ENCODE measurements at places on chromosomes 7 and 10.

GRCh38 chr7:22111661-22112060 lies 166.0 kb upstream of the CDCA7L start:
- no peak for DNase-seq

DNA sequence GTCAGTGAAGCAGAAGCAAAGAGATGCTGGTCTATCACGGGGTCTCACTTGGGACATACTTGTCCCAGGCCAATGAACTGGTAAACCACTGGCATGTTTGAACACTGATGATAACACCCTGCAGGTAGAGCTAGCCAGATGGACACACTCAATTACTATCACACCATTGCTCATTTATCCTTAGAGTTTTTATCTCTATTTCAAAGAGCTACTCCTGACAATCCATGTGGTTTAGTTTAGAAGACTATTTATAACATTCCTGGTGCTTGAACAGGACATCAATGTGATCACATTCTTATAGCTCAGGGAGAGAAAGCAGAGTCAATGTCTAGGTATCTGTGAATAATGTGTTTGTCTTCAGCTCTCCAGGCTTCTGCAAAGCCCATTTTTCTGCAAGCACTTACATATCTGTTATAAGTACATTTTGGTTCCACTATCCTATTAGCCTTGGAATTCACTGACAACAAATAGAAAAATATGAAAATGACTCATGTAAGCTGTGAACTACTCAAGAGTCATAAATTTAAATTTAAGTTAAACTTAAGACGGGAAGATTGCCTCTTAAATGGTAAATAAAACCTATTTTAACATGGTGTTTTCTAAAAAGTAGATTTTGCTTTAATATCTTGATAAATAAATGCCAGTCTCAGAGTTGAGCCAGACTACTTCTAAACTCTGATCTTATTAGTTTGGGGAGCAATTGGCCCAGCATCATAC lies 106.7 kb upstream of the MBL2 start:
- DNase-seq, result no peak

DNA sequence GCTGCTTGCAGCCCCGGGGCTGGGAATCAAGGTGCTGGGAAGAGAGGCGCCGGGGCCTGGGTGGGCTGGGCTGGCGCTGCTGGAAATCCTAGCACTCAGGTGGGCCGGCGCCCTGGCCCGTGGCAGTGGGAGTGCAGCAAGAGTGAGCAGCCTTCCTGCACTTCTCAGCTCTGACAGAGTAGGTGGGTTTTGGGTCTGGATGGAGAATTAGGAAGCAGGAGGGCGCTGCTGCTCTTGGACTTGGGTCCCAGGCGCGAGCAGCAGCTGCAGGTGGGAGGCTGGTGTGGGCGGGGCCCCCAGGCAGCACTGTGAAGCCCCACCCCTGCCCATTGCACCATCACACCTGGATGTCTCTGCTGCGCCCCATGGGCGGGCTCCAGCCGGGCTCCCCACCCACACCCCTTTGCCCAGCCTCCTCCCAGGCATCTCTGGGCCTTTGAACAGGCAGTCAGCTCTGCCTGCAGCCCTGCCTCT lies 6.0 kb downstream of the BRI3 start:
- DNase-seq, result no peak

GRCh38 chr10:787933-788651 lies 98.6 kb upstream of the DIP2C start:
- no peak for DNase-seq

- no peak for DNase-seq
These were observed 78.8 kb upstream of the TMEM196 start for GRCh38 chr7:19852192-19852591.

GRCh38 chr7:156124356-156124755 lies 312.1 kb upstream of the SHH start:
- no peak for DNase-seq

DNA sequence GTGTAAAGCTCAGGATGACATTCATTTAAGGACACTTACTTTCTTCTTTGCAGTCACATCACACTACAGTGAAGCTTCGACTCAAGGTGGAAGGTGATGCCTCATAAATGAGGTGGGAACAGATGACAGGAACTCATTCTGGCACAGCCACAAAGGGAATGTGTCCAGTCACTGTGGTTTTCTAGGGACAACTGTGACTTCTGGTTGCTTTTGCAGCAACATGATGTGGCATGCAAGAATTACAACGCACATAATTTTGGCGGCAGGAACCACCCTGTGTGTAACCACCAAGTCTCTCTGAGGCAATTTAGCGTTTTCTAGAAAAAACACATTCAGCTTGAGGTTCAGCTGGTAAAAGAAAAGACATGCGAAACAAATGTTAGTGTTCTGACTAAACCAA lies 32.0 kb upstream of the FERD3L start:
- DNase-seq, result no peak

DNA sequence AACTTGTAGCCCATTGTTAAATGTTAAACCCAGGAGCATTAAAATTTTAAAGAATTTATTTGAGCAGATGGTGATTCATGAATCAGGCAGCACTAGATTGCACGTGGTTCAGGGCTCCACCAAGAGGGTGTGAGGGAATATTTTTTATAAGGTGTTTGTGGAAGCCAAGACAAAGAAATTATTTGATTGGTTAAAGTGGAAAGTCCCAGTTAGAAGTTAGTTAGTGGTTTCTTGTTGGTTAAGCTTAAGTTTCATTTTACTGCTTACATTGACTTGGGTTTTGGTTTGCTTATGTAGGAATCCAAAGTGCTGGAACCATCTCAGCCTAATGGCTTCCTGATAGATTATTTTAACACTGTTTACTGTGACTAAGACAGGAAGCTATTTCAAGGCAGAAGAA lies 906.2 kb downstream of the LRMDA start:
- DNase-seq, result no peak

GRCh38 chr10:26222563-26222962 lies 6.0 kb downstream of the GAD2 start:
- no peak for DNase-seq

DNA sequence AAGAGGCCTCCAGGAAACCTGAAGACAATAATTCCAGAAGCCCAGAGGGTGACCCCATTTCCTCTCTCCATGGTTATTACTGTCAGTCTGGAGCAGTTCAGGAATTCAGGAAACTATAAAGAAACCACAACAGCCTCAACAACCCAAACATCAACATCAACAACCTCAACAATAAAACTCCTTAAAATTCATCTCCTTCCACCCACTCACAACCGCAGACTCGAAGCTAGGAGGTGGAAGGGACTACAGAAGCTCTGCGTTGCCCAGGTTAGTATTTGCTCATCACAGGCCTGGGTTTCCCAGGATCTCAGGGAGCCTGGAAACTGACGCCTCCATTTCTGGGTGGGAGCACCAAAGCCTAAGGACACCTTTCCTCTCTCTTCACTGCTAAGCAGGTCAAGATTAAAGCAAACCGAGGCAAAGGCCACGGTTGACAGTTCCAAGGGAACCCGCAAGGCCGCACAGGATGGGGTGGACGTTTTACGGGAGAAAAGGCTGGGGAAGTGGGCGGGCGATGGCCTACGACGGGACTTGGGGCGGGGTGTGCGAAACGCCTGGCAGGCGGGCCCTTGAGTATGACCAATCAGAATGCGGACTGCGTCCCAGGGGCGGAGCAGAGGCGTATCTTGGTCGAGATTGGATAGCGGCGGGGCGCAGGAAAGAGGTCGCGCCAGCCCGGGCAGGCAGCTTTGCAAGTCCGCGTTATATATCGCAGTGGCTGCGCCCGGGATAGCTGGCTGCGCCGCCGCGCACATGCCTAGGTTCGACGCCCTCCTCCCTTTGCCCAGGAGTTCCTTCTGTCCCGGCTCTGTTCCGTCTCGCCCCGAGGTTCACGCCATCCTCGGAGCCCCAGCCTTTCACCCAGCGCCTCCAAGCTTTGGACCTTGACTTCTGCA lies at the start of gene ELOVL3:
TSS of gene ELOVL3 (plus strand) at position 654 of the 896 bp plus-strand sequence. CDS start 250 bp downstream, outside the sequence.
- peak; percentile 89 for DNase-seq

DNA sequence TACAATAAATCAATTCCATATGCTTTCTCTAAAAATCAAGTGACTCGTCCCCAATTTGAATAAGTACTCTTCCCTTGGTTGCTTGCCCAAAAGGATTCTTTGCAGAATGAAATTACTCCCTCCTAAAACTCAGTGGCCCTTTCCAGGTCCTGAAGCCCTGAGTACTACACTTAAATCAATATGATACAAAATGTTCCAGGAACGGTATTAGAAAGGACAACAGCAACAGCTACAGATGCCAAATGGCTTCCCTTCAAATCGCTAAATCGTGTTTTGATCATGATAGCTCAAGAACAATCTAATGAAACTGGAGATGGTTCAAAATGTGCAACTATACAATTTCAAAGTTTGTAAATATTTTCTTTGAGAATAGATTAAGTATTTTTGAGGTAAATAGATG lies 59.4 kb downstream of the TPK1 start:
- no peak for DNase-seq

- DNase-seq, result no peak
These were observed 41.1 kb upstream of the CDK13 start for GRCh38 chr7:39908973-39909372.

GRCh38 chr10:95865814-95866466 lies 41.8 kb upstream of the CC2D2B start:
- DNase-seq, result no peak

GRCh38 chr10:96407560-96408069 lies 48.8 kb upstream of the OPALIN start:
- DNase-seq, result no peak

DNA sequence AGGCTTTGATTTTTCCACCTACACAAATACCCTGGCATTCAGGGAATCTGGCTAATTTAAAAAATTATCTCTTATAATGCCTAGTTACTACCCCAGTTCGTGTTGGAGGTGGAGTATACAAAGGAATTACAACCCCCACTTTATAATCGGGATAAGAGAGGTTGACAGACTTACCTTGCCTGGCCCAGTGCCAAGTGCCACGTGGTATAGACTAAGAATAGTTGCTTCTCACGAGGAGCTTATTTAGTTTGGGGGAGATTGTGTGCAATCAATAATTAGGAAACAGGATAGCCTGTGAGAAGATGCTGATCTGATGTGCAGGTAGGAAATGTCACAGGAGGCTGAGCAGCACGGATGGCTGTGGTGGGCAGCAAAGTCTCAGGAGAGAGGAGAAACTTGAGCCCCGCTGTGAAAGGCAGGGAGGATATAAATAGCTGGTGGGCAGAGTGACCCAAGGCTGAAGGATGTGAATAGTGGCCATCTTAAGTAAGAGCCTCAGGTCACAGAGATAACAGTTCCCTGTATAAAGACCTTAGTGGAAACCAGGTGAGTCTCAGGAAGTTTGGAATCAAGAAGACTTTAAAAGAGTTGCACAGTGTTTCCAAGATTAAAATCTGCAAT lies 11.3 kb upstream of the ATXN7L1 start:
- no peak for DNase-seq

DNA sequence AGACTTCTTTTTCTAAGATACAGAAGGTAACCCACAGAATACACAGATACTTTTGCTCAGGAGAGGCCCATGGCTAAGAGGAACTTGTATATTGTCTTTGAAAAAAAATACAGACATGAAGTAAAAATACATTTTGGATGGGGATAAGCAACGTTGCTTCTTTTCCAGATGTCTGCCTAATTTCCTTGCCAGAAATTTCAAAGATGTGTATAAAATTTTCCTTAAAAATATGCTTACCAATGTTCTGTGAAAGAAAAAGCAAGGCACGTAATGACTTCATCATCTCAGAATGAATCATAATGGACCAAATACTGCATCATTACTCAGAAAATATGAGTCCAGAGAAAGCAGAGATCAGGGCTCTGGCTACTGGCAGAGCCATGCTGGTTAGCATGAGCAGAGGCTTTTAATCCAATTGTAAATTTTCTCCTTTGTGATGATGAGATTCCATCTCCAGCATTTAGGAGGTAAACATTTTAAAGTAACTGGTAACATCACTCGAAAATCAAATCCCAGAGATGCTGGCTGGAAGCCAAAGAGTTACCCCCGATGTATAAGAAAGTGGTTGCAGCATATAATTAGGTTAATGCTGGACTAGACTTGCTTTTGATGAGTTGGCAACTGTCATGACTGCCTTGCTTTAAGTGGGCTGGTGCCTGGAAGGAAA lies 272.5 kb downstream of the SEMA3A start:
- no peak for DNase-seq

- DNase-seq, result no peak
These were observed 75.0 kb downstream of the GPR26 start for GRCh38 chr10:123741146-123741545.

DNA sequence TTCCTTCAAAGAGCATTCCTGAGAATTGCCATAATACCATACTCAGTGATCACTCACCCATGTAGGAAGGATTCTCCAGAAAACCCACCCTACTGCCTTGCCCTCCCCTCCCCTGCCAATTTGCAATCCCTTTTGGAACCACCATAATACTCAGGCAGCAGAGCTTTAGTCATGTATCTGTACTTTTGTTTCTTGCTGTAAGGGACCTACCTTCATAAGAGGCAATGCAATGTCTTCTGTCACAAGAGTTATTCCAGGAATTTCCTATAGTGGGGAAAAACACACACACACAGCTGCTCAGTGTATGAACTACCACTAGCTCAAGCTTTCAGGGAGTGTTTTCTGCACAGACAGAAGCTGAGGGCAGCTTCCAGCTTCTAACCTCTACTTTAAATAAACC lies 67.0 kb downstream of the GSAP start:
- DNase-seq, result no peak

DNA sequence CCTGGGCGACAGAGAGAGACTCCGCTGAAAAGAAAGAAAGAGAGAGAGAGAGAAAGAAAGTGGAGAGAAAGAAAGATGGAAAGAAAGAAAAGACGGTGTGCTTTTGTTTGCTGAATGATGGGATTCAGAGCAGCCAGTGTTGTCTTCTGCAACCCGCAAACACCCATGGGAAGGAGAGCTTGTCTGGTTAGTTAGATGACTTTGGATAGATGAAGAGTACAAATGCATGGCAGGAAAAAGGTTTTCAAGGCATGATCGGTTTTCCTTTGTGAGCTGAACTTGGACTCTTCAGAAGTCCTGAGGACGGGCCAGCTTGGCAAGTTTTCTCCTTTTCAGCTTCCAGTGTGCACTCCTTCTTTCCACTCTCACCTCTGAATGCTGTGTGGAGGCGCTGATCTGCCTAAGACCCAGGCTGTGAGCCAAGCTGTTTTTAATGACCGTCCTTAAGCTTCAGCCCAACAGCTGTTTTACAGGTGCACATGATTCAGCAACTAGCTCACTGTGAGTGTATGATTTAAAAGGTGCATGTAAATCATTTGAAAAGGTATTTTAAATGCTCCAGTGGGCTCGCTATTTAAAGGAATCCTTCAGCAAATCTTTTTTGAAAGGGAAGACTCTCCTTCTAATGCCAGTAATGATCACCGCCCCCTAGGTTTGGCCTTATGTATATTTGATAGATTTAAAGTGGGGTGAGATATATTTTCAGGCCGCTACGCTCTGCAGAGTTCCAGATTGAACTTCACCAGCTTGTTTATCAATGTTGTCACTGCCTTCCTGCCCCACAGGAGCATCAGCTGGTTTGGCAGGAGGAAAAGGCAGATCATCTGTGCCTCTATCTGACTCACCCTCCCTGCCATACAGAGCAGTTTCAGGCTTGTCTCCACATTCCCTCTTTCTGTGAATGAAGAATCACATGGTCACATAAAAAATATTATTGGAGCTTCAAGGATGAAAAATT lies 115.0 kb downstream of the PLXDC2 start:
- no peak for DNase-seq

GRCh38 chr7:24129597-24129996 lies 154.4 kb upstream of the NPY start:
- no peak for DNase-seq

All from activated CD4-positive, alpha-beta T cell treated with anti-CD3 and anti-CD28 coated beads, Interleukin-10, Interleukin-2, amounts not matched to agents 100 ng/mL and 50 ng/mL, durations not matched to agents 16 hours and 8 hours (primary cell).